Right atrium auricular region (tissue), 2 donors: ENCODE measurements at places on chromosomes 2 and 18.

DNA sequence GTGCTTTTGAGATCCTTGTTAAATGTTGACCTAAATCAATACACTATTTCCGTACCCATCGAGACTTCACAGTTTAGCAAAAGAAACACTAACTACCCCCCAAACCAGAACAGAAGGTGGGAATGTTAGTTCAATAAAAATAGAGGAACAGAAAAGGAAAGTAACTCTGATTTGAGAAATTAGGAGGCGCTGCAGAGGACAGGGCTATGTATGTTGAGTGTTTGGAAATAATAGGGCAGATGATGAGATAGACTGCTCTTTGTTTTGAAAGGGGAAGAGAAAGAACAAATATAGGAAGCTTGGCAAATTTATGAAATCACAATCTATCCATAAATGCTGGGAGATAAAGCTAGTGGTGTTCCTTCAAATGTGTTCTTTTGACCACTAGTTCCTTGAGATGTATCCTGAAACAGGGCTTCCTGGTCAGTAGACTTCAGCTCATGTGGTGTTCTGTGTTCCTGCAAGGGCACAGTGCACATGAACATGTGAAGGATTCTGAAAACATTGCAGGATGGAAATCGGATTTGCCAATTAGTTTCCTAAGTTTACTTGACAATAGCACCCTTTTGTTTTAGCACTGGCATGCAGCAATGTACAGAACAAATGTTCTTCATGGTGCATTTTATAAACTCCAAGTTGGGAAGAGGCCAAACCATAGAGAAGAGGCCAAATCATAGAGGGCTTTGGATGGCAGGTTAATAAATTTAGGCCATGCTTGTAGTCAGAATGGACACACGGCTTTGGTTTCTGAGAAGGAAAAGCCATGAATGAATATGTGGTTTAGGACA lies 39.8 kb downstream of the RHBDD1 start:
- DNase-seq: no peak

DNA sequence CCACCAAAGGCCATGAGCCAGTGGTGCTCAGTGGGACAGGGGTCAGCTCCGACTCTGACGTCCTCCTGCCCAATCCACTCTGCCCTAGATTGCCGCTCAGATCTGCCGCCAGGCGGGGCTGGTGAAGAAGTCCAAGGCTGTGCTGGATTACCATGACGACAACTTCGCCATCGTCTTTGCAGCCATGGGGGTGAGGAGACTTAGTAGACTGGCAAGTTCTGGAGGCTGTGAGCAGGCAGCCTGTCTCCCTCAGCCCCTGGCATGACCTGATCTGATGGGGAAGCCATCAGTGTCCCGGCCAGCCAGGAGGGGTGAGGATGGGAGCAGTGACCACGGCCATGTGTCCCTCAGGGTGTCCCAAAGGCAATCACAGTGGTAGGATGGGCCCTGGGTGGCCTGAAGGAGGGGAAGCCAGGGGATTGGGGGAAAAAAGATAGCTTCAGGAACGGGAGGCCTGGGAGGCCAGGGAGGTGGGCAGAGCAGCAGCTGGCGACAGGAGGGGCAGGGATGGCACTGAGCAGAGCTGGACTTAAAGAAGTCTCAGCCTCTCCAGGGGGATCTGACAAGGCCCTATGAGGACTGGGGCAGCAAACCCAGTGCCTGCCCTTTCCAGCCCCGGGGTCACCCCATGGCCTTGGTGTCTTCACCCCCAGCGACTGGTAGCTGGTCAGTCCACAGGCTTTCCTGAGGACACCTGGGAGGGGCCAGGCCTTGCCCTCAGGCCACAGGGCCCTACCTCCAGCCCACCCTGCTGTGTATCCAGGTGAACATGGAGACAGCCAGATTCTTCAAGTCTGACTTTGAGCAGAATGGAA lies 17.4 kb upstream of the ANKRD53 start:
- peak; percentile 55 for DNase-seq

GRCh38 chr2:143675021-143675420 lies 545.8 kb downstream of the ARHGAP15 start:
- DNase-seq: no peak

DNA sequence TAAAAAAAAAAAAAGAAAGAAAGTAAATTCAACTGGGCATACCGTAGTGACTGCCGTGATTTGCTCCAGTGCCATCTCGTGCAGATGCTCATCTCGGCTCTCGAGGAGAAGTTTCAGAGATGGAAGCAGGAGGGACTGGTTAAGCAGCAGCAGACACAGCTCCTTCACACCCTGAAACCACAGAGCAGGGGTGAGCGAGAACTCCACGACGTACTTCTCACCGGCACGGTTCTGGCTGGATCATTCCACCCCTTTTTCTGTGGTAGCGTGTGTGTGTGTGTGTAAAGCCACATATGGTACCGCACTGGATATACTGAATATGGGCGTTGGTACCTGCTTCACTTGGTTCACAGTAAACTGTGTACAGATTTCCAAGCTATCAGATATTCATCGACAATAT lies 382.2 kb downstream of the NBAS start:
- no peak for DNase-seq

- no peak for DNase-seq
Measured at GRCh38 chr18:65423776-65424175, 327.0 kb upstream of the CDH7 start.

- no peak for DNase-seq
Measured at GRCh38 chr2:28678175-28678855, 73.3 kb upstream of the PPP1CB start.

DNA sequence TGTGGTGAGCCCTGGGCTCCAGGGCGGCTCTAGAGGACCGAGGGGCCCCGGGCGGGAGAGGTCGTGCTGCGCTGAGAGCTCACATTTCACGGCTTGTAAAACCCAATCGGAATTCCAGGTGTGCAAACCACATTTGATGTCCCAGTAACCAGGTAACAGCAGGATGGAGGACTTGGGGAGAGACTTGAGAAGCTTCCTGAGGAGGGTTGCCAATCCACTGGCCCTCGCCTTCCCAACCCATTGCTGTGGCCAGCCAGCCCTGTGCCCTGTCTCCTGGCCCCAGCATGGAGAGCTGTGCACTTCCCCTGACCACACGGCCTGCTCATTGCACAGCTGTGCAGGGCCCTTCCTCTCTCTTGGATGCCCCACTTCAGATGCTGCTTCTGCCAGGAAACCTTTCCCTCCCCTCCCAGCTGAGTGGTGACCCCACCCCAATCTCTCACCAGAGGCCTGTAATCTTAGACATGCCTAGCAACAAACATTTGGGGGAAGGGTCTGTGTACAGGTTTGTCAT lies 39.6 kb downstream of the ASB1 start:
- DNase-seq: no peak

DNA sequence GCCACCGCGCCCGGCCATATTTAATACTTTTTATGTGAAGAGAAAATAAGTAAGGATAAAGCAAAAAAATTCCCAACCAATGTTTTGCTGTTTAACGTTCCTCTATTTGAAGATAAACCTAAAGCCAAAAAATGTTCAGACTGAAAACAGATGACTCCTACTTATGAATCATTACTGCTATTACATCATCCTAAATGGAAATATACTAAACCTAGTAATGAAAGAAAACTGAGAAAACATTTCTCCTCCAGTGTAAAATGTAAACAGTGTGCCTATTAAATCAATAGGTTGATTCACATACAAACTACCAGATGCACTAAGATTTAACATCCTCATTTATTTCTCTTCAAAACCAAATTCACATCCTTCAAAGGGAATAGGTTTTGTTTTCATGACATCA lies 43.5 kb downstream of the CWC22 start:
- no peak for DNase-seq

DNA sequence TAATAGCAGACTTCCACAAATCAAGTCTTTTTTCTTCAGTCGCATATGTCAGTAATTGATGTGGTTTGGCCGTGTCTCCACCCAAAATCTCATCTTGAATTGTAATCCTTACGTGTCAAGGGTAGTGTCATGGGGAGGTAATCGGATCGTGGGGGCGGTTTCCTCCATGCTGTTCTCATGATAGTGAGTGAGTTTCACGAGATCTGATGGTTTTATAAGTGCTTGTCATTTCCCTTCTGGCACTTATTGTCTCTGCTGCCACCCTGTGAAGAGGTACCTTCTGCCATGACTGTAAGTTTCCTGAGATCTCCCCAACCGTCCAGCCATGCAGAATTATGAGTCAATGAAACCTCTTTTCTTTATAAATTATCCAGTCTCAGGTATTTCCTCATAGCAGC lies 478.8 kb downstream of the PTPRM start:
- no peak for DNase-seq

GRCh38 chr18:37548679-37549289 lies 16.8 kb downstream of the CELF4 start:
- no peak for DNase-seq

DNA sequence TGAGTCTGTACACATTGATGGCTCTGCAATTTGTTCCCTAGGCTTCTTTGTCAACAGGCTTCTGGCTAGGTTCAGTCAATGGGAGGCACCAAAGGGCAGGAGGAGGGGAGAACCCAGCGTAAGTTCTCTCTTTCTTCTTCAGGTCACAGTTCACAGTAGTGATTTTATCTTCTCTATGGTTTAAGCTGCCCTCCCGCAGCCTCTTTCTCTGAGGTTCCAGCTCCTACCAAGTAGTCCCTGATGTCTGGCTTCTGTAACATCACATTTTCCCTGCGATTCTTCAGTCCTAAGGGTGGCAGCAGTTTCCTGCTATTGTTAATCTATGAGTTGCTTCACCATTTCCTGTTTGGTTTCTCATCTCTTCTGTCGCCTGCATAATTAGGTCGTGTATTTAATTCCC lies 107.4 kb downstream of the CPO start:
- no peak for DNase-seq

GRCh38 chr2:196286821-196287220 lies 115.4 kb upstream of the STK17B start:
- no peak for DNase-seq

- DNase-seq: no peak
Measured at GRCh38 chr2:207064128-207064690, 101.5 kb downstream of the KLF7 start.

GRCh38 chr18:29096079-29096770 lies 919.3 kb upstream of the CDH2 start:
- DNase-seq: no peak

GRCh38 chr2:9831670-9832069 lies 11.6 kb upstream of the TAF1B start:
- peak; percentile 23 for DNase-seq

DNA sequence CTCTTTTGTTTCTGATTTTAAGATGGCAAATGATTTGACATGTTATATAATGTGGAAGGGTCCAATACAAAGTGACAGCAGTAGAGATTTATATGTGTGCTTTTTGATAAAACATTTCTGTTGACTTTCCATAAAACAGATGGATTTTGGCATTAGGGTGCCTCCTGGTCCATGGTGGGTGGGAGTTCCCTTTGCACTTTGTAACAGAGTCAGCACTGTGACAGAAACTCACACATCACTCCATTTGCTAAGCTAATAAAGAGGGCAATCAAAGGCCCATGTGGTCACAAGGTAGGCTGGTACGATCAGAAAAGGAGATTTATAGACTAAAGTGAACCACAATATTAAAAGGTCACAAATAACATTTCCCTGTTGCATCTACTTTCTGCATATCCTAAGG lies 93.3 kb upstream of the NT5C1B start:
- DNase-seq: no peak

DNA sequence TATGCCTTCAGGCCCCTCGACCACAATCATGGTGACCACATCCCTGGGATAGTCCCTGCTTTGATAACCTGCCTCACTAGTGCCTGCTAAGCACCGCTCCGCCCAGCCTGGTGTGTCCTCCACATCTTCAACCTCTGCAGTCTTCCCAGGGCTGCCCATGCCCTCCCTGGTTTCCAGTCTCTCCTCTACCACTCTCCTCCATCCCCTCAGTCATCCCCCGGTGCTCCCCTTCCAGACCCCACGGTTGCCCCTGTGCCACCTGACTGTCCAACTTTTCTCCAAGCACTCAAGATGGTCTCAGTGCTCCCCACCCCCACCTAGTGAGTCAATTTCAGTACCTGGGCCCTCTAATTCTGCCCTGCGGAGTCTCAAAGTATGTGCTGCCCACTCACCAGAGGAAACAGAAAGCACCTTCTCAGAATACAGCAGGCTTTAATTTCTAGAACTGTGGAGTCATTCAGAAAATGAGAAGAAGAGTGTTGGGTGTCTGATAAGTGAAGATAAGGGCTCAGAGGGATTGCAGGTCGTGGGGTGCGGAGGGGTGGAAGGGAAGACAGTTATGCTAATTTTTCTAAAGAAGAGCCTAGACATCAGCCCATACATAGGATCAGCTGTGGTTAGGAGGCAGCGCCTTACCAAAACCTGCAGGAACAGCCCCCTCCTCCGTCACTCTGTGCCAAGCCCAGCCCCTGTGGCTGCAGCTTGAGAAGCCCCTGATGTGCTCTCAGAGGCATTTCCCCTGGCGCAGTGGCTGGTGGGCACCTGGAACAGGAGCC lies 53.6 kb upstream of the CAB39 start:
- DNase-seq: no peak

GRCh38 chr2:43221124-43221762 lies 5.2 kb downstream of the ZFP36L2 start:
- DNase-seq: peak; percentile 77

GRCh38 chr2:33521791-33522281 lies 45.4 kb downstream of the RASGRP3 start:
- DNase-seq: no peak

DNA sequence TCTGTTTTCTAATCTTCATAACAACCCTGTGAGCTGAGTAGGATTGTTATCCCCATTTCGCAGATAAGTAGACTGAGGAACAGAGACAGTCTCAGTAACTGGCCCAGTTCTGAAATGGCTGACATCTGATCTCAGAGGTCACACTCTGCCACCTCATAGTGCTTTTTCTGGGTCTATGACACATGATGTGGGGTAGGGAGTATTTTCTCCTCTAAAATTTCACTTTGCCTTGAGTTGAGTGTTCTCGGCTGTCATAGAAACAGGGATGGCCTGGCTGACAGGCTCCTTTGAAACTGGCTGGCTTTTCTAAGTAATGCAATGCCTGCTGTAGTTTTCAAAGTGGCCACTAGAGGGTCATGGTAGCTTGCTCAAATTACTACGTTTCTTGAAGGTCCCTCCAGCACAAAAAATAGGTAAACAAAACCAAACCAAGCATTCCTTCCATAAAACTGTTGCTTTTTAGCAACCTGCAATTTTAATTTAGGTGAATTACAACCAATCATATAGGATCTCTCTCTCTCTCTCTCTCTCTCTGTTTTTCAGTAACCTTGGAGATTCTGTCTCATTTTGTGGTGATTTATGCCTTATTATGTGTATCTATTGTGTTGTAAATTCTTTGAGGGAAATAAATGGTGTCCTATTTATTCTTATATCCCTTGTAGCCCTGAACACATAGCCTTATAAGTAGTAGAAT lies 84.2 kb upstream of the TTN start:
- peak; percentile 83 for DNase-seq

DNA sequence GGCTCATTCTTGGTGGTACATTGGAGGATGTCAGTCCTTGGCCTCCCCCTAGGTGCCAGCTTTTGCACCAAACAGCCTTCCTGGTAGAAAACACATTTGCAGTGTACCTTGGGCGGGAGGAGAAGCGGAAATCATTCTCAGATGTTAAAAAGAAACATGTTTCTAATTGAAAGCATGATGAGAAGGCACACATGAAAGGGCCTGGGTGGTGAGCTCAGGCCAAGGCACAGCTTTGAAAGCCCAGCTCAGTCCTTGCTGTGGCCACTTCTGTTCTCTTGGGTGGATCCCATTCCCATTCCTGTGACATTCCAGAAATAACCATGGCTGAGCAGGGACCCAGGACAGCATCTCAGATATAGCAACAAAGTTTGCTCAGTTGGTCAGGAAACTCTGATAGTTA lies 71.5 kb downstream of the LTBP1 start:
- no peak for DNase-seq
